GM23248 (cell line): ENCODE measurements at places on chromosomes 6 and 20.

GRCh38 chr20:43982886-43983285, 68.2 kb downstream of the TOX2 start:
- DNase-seq = no peak

- DNase-seq = no peak
Observed at GRCh38 chr6:21219856-21220255, 373.7 kb upstream of the SOX4 start.

DNA sequence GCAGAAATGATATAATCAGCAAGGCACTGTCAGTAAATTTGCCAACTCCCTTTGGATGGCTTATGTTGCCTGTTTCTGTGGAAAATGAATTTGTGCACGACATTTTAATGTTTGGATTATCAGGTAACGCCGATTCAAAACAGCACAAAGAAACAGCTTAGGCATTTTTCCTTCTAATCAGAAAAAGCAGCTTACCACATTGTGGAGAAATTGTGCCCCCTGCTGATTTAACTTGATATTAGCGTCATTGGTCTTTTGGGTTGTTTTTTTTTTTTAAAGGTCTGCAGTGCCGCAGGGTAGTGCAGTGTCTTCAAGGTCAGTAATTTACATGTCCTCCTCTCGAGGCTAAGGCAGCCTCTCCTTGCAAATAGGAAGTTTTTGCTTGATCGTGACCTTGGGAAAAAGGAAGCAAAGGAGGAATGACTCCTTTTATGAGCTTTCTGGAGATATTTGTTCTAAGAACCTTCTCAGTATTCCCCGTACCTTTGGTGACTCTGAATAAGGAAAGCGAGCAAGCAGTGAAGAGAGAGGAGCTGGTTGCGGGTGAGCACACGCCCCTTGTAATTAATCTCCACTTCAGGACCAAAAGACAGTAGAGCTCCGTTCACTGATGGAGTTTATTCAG, 79.1 kb downstream of the ELOVL4 start:
- peak; percentile 78 for DNase-seq

DNA sequence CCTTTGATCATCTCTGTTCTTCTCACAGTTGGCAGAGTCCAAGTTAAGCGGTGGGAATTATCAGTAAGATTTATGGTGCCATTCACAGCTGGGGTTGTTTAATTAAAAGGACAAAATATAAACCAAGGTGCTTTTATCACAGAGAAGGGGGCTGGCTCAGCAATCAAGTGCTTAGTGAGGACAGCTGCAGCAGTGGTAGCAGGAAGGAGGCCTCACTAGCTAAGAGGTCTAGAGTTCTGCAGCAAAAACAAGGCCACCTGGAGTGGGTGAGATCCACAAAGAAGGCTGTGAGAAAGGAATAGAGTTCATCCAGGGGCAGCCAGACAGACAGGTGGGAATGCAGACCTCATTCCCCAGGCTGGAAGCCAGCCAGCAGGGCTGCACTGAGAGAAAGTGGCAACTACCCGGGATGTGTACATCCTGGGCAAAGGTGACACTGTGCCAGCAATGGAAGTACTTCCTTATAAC, 37.1 kb downstream of the PIGU start:
- no peak for DNase-seq

GRCh38 chr6:42627044-42627443, 63.2 kb downstream of the UBR2 start:
- no peak for DNase-seq

- DNase-seq = no peak
Observed at GRCh38 chr6:7041511-7042026, 66.2 kb upstream of the RREB1 start.

- no peak for DNase-seq
Observed at GRCh38 chr6:6317825-6318733, 2.4 kb downstream of the F13A1 start.

DNA sequence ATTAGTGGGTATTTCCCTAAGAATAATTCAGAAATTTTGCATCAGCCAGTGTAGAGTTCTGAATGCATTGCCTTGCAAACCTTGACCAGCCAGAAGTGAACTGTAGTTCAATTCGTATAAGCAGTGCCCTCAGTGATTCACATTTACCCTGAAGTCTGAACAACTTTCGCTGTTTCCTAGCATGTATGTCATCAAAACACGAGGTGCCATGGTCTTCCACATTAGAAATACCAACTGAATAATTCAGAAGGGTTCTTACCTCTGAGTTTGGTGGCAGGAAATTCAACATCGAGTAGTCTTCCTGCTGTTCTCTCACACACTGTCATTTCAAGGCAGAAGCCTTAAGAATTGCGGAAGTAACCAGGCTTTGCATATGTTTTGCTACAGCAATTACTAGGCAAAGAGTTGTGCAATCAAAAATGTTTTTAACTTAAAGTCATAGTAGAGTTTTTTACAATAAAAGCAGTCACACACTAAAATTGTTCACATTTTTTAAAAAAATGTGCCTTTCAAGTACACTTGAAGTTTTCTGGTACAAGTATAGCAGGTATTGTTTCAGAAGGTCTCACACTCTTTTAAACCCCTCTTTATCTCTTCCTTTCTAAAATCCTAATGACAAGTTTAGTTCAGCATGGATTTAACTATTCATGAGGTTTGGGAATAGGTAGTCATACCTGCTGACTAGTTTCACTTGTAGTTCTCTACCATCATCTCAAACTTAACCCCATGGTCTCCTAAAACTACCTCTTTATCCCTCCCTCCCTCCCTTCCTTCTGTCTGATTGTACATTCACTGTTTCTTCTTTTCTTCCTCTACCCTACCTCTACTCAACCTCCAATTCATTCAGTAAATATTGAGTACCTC, 118.3 kb downstream of the STXBP5 start:
- DNase-seq = peak; percentile 80

GRCh38 chr6:4603856-4604369, 172.3 kb upstream of the CDYL start:
- peak; percentile 15 for DNase-seq

- no peak for DNase-seq
Observed at GRCh38 chr6:54428431-54428830, 120.2 kb downstream of the TINAG start.
